ENCODE measurements at places on chromosomes 2 and 18. TPM values are rescaled to one million over a fixed set of nuclear protein-coding genes. Genes with fewer than 3 reads are reported as not detected.

THADA gene
- 40.7 TPM for total RNA-seq

RAPGEF4 gene
- under 0.01 TPM for total RNA-seq

SPR gene
- 0.54 TPM for total RNA-seq

CAPN14 gene
- total RNA-seq: 1.9 TPM

CCDC141 gene
- 0.54 TPM for total RNA-seq

MYOM1 gene
- 0.27 TPM for total RNA-seq

FSIP2 gene
- 1.1 TPM for total RNA-seq

POTEI gene
- total RNA-seq: not detected

AQP12B gene
- under 0.01 TPM for total RNA-seq

SCYGR4 gene
- total RNA-seq: not detected

ASAP2 gene
- 4.3 TPM for total RNA-seq

NLRC4 gene
- total RNA-seq: 0.27 TPM

MAP2 gene
- total RNA-seq: under 0.01 TPM

ALLC gene
- total RNA-seq: not detected

ZNF385B gene
- total RNA-seq: not detected

FAM168B gene
- total RNA-seq: 88.1 TPM

UGT1A8 gene
- total RNA-seq: under 0.01 TPM

FEZ2 gene
- 11.8 TPM for total RNA-seq

KYNU gene
- total RNA-seq: 0.54 TPM

CNRIP1 gene
- 40.7 TPM for total RNA-seq

CABLES1 gene
- 18.3 TPM for total RNA-seq

KIAA2012 gene
- total RNA-seq: not detected

ARHGAP25 gene
- 43.6 TPM for total RNA-seq

GPBAR1 gene
- 0.54 TPM for total RNA-seq

VAMP5 gene
- total RNA-seq: 38.0 TPM

IL37 gene
- total RNA-seq: not detected

APOB gene
- total RNA-seq: under 0.01 TPM

ITPRIPL1 gene
- 17.2 TPM for total RNA-seq

CLIP4 gene
- 21.8 TPM for total RNA-seq

BCL2L11 gene
- total RNA-seq: 2.7 TPM

ADGRF3 gene
- 1.1 TPM for total RNA-seq
